Tongue (tissue), 3 donors: ENCODE measurements at places on chromosomes 7 and 10. TPM values are rescaled to one million over a fixed set of nuclear protein-coding genes. Genes with fewer than 3 reads are reported as not detected.

Gene SNX13
- 71.7 TPM for total RNA-seq

Gene DNAJB12
- 18.2 TPM for total RNA-seq

DNA sequence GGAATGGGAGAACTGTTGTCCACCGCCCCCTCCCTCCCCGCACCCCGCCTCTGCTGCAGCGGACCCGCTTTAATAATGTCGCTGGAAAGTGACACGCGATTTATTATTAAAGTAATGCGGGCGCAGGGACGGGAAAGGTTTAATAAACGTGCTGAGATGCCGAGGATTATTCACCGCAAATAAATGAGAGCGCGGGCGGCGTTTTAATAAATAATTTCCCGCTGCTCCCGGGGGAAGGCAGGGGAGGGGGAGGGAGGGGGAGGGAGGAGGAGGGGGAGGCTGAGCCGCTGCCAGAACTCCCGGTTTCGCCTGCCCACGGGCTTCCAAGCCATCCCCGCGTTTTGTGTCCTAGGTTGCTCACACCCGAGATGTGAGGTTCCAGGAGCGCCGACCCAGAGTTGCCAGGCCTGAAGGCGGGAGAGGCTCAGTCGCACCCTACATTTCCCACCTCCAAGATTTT, 5.1 kb downstream of the KAZALD1 start:
- no peak for DNase-seq

GRCh38 chr7:33705333-33705833, 200.0 kb upstream of the BMPER start:
- no peak for DNase-seq

DNA sequence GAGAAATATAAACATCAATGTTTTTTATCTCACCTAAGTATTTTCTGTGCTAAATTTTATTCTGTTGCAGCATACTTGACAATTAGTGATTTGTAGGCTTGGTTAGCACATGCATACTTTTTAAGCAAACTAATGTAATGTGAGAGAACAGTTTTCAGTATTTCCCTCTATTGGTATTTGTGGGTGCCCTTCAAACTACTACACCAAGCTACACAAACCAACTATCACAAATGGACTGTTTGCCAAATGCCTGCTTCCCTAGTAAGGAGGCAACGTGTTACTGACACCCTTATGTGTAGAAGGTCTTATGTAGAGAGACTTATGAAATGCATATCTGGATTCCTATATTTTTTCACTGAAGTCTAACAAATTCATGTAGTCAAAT, 98.4 kb upstream of the FZD1 start:
- no peak for DNase-seq

GRCh38 chr10:122293961-122294380, 22.9 kb downstream of the BTBD16 start:
- no peak for DNase-seq

DNA sequence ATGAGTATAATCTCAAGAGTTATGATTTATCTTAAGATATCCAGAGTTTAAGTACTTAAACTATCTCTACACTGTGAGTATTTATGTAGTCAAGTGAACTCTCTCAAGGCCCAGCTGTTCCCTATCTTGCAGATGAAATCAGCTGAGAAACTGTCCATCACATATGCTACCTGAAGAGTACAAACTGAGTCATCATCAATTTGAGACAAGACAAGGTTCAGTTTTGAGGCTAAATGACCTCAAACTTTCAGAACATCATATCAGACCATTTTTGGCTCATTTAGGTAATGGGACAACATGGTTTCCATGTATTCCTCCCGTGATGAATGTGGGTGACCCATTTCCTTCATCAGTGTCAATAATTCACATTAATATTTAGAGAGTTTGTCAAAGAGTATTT, 53.1 kb upstream of the AUTS2 start:
- no peak for DNase-seq

DNA sequence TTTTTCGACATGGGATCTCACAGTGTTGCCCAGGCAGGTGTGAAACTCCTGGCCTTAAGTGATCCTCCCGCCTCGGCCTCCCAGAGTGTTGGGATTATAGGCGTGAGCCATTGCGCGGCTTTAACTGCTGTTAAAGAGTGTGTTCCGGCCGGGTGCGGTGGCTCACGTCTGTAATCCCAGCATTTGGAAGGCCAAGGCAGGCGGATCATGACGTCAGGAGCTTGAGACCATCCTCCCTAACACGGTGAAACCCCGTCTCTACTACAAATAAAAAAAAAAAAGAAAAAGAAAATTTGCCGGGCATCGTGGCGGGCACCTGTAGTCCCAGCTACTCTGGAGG, 1.1 kb downstream of the RABGEF1 start:
- peak; percentile 17 for DNase-seq

GRCh38 chr10:59839576-59839975, 66.8 kb downstream of the CCDC6 start:
- no peak for DNase-seq

DNA sequence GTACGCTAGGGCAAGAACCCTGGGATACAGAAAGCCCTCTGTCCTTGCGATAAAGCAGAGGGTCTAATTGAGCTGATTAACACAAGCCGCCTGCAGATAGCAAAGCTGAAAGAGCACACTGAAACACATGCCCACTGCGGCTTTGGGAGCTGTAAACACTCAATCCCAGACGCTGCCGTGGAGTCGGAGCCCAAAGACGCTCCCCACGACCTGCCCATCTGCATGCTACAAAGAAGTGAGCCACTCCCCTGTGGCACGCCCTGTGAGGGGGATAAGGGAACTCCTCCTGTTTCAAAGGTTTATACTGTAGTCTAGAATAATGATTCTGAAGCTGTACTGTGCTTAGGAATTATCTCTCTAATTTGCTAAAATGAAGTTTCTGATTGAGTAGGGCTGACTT, 985.6 kb upstream of the GHITM start:
- DNase-seq = no peak

GRCh38 chr7:148581624-148582023, 8.9 kb upstream of the C7orf33 start:
- DNase-seq = no peak

DNA sequence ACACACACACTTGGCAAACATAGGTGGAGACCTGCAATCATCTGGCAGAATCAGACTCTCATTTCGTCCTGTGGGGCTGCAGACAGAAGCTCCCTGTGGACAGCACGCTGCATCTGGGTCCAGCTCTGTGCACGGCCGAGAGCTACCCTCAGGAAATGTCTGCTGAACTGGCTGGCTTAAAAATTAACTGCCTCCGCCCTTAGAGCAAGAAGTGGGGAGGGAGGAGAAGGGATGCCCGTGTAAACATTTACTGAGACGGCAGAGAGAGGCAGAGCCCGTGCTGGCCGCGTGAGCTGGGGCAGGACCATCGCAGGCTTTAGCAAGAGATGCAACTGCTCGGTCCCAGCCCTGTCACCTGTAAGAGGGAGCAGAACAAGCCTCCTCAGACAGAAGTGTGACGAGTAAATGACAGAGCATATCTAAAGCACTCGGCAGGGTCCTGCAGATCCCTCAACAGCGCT, 81.8 kb downstream of the TNS3 start:
- DNase-seq = no peak

GRCh38 chr7:77942431-77942830, 143.9 kb downstream of the PHTF2 start:
- no peak for DNase-seq

DNA sequence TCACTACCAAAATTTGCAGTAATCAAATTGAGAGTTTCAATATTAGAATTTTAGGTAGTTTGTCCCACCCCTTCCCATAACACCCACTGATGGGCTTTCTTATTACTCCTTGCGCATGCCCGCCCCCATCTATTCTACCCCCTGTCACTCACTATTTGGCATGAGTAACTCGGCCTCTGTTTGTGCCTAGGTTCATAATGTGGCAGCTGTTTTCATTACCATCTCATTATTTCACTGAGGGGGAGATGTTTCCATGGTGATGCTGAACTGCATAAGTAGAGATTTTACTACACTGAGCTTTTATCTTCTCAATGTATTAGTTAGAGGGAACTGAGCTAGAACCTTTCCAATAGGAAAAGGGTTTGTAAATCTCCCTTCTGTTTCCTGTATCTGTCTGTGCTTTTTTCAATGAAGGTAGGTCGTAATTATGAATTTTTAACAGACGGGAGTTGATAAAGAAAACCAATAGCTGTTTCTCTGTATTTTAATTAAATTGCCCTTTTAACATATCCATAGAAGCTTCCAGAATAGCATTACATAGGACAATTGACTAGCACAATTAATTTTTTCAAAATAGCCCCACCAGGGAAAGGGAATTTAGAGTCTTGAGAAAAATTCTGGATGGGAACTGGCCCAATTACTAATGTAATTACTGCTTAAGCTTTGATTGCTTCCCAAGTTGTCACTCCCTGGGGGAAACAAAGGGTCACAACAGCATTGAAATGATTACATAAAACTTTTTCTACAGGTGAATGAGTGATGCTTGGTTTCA, 33.4 kb downstream of the PRPS1L1 start:
- DNase-seq = no peak

- no peak for DNase-seq
Measured at GRCh38 chr7:118080947-118081346, 103.0 kb upstream of the LSM8 start.

GRCh38 chr10:114837690-114838089, 16.1 kb downstream of the FHIP2A start:
- no peak for DNase-seq

DNA sequence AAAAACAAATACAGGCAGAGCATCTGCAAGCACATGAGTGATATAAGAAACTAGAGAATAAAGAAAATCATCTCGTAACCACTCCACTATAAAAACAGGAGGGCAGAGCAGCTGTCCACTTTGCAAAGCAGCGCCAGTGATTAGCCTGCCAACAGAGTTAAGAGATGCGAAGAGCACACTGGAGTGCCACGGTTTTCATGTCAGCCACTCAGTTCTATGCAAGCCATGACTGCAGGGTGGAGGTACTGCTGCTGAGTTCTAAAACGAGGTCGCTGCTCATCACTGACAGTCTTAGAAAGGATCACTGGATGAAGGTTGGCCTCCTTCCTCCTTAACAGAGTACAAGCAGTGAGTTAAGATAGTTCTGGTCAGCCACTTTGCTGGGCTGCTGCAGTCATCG, 58.5 kb downstream of the FGFR2 start:
- peak; percentile 66 for DNase-seq

GRCh38 chr7:128880791-128881457, 18.3 kb downstream of the ATP6V1F start:
- DNase-seq = no peak

- DNase-seq = no peak
Measured at GRCh38 chr7:107850643-107851042, 40.3 kb upstream of the DLD start.

- peak; percentile 68 for DNase-seq
Measured at GRCh38 chr10:31622978-31623377, 304.0 kb downstream of the ZEB1 start.

- DNase-seq = no peak
Measured at GRCh38 chr10:114678820-114679219, 20.7 kb upstream of the ABLIM1 start.

DNA sequence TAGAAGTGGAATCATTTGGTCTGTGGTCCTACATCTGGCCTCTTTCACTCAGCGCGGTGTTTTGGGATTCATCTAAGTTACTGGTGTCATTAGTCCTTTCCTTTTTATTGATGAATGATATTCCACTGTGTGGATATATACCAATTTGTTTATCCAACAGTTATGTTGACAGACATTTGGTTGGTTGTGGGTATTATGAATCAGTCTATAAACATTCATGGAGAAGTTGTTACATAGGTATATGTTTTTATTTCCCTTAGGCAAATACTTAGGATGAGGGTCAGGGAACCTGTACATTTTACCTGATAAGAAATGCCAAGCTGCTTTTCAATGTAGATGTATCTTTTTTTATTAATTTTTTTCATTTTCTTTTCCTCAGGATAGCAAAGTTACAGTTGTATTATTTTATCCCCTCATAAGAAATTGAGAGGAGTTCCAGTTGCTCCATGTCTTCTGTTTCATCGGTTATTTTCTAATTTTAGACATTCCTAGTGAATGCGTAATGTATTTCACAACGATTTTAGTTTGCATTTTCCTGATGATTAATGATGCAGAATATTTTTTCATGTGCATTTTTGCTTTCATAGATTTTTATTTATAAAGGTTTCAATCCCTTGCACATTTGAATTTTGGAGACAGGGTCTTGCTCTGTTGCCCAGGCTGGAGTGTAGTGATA, 203.8 kb upstream of the SH2B2 start:
- no peak for DNase-seq

DNA sequence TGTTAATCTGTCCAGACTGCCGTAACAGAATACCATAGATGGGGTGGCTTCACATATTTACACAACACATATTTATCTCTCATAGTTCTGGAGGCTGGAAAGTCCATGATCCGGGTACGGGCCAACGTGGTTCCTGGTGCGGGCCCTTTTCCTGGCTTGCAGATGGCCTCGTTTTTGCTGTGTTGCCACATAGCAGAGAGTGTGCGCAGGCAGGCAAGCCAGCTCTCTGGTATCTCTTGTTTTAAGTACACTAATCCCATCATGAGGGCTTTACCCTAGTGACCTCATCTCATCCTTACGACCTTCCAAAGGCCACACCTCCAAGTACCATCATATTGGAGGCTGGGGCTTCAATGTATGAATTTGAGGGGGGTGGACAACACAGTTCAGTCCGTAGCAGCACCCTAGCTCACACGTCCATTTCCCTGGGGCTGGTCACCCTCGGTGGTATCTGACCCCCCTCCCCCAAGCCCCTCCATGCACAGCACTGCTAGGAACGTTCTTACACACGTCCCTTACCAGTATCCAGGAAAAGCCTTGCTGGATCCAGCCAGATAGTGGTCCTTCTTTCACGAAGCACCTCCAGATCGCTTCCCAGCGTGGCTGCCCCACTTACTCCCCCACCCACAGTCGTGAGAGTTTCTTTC, 21.5 kb downstream of the CUX1 start:
- DNase-seq = no peak
